ENCODE measurements at places on chromosomes 6 and 20.

DNA sequence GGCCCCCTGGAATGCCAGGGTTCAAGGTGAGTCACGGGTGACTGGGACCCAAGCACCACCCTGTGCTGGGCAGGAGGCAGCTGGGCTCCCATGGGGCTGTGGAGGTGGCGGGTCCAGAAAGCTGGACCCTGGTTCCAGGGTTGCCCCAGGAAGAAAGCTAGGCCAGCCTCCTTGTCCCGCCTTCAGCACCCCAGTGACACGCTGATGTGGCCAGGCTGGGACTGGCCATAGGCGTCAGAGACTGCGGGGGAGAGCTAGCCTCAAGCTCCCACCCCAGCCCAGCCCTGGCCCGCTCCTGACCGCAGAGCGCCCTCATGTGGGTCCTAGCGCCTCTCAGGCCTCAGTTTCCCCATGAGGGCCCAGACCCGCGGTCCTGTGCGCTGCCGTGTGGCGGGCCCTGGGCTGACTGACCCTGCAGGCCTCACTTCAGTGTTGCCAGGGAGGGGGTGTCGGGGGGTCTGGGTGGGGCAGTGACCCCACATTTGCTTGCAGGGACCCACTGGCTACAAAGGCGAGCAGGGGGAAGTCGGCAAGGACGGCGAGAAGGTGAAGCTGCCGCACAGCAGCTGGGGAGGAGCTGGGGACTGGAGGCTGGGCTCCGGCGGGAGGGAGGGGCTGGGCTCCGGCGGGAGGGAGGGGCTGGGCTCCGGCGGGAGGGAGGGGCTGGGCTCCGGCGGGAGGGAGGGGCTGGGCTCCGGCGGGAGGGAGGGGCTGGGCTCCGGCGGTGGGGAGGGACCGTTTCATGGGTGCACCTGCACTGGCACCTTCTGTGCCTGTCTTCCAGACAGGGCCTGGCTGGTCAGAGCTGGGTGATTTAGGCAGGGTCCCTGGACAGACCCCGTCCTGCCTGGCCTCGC, 7.9 kb downstream of the COL9A3 start:
- DNase-seq = peak; percentile 32

- peak; percentile 28 for DNase-seq
Measured at GRCh38 chr20:5612581-5613301, 137.5 kb upstream of the SHLD1 start.

- DNase-seq = no peak
Measured at GRCh38 chr6:166245148-166245547, 63.0 kb downstream of the PRR18 start.

GRCh38 chr20:46720776-46721425, 11.5 kb downstream of the SLC2A10 start:
- DNase-seq = no peak

- no peak for DNase-seq
Measured at GRCh38 chr6:85298553-85298952, 151.3 kb upstream of the NT5E start.

- DNase-seq = no peak
Measured at GRCh38 chr20:46964618-46965455, 70.2 kb downstream of the EYA2 start.

GRCh38 chr6:16374461-16375200, 136.2 kb downstream of the GMPR start:
- DNase-seq = no peak

DNA sequence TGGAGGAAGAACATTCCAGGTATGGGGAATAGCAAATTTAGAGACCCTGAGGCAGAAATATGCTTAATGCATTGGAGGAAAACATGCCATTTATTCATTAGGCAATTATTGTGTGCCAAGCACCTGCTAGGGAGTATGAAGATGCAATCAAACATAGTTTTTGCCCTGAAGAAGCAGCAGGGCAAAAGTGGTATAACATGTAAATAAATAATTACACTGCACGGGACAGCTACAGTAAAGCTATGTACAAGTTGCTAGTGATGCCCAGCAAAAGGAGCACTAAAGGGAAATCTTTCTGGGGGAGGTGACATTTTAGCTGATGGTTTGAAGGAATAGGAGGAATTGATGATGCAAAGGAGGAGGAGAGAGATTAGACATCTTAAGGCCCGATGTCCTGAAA, 624 bp upstream of the TJAP1 start:
- no peak for DNase-seq

- peak; percentile 78 for DNase-seq
Measured at GRCh38 chr6:90940812-90941481, 354.1 kb upstream of the MAP3K7 start.

GRCh38 chr6:135270676-135271536, 89.8 kb downstream of the MYB start:
- DNase-seq = peak; percentile 71

GRCh38 chr6:130115036-130115435, 96.7 kb downstream of the L3MBTL3 start:
- DNase-seq = no peak

- peak; percentile 50 for DNase-seq
Measured at GRCh38 chr6:110938171-110938570, 20.3 kb upstream of the GTF3C6 start.

GRCh38 chr20:24665741-24666191, 196.3 kb downstream of the SYNDIG1 start:
- no peak for DNase-seq

DNA sequence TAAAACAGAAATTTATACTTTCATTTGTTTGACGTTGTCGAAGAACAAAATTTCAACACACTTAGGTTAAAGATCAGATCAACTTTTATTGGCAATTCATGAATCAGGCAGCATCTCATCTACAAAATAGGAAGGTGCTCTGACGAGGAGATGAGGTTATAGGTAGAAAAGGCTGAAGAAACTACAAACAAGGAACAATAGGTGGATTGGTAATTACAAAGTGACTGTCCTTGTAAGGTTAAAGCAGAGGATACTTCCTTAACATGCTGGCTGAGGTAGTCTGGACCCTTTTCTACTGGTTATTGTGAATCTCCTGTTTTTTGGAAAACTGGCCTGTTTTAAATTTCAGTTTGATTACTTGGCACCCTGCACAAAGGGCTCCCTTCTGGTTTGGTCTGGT, 32.5 kb upstream of the TRIM27 start:
- no peak for DNase-seq

DNA sequence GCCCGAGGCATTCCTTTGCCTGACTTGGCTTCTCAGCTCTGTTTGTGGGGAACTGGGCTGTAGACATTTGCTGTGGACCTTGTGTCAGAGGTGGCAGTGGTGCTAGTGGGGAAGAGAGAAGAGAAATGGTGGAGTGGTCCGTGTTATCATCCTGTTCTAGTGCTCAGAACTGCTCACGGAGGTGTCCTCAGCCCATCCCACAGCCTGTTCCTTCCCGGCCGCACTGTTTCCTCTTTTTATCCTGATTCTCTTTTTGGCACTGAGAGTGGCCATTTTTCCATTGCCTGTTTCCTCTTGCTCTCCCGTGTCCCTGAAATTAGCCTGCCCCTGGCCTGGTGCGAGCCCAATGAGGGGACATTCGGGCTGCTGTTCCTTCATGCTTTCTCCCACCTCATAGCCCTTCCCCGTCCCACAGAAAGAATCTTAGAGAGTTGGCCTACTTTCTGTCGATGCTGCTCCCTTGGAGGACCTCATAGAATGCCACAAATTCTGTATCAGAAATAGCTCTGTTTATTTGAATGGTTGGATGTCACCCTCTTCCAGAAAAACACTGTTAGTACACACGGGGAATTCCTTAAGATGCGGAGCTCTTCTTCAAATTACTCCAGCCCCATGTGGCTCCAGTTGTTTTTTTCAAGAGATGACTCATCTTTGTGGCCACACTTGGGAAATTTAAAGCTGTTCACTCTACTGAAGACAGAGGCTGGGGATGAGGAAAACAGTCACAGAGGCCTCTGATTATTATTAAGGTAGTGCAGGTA, 26.1 kb downstream of the FARS2 start:
- peak; percentile 69 for DNase-seq

- peak; percentile 62 for DNase-seq
Measured at GRCh38 chr20:53157443-53158408, 185.6 kb downstream of the TSHZ2 start.

GRCh38 chr6:40529040-40529439, 58.1 kb downstream of the LRFN2 start:
- no peak for DNase-seq

GRCh38 chr6:80489911-80490635, 383.6 kb downstream of the BCKDHB start:
- DNase-seq = peak; percentile 28

- no peak for DNase-seq
Measured at GRCh38 chr6:111550195-111550594, 55.5 kb downstream of the TRAF3IP2 start.

GRCh38 chr6:92174398-92175073, 1244.8 kb downstream of the EPHA7 start:
- DNase-seq = peak; percentile 9

GRCh38 chr6:32967151-32968091, 973 bp upstream of the BRD2 start:
- DNase-seq = peak; percentile 70

DNA sequence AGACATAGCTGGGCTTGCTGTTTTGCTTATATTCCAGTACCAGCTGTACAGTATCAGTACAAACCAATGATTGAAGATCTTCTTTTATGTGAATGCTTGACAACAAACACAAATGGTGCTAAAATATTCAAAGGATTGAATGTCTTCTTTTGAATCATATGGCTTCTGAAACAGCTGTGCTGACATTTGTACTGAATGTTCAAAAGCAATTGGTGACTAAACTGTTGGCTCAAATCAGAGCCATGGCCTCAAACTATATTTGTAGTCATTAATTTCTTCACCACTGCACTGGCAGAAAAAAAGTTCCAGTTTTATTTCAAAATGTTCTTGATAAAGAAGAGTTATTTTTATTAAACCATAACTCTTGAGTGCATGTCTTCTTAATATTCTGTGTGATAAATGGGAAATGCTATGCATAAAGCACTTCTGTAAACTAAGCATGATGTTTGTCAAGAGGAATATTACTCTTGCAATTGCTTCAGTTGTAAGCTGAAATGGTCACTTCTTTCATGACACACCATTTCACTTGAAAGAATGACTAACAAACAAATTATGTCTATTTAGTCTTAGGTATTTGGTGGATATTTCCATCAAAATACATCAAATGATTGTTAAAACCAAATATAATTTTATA, 45.9 kb upstream of the CENPW start:
- no peak for DNase-seq

DNA sequence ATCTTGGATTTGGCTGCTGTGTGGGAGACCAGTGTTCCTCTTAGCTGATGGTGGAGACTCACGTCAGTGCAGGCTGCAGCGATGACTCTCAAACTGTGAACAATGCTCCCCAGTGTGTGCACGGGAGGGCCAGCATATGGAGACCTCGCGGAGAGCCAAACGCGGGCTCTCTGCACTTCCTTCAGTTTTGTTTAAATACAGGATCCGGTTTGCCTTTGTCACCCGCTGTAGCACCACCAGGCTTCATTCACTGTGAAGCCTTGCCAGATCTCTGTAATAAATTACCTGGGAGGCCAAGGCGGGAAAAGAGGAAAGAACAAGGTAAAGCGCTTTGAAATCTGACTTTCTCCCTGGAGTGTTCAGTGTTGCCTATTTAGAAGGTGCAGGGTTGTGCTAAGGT, 30.7 kb upstream of the TMEM14A start:
- no peak for DNase-seq

GRCh38 chr6:168028181-168028580, 30.7 kb downstream of the KIF25 start:
- DNase-seq = no peak

GRCh38 chr6:163200289-163200688, 214.2 kb upstream of the QKI start:
- DNase-seq = no peak

GRCh38 chr6:125722886-125723285, 26.5 kb upstream of the HEY2 start:
- DNase-seq = peak; percentile 64

GRCh38 chr6:165762125-165762524, 99.1 kb upstream of the PDE10A start:
- DNase-seq = no peak

GRCh38 chr6:93471281-93471680, 51.9 kb upstream of the EPHA7 start:
- DNase-seq = no peak

DNA sequence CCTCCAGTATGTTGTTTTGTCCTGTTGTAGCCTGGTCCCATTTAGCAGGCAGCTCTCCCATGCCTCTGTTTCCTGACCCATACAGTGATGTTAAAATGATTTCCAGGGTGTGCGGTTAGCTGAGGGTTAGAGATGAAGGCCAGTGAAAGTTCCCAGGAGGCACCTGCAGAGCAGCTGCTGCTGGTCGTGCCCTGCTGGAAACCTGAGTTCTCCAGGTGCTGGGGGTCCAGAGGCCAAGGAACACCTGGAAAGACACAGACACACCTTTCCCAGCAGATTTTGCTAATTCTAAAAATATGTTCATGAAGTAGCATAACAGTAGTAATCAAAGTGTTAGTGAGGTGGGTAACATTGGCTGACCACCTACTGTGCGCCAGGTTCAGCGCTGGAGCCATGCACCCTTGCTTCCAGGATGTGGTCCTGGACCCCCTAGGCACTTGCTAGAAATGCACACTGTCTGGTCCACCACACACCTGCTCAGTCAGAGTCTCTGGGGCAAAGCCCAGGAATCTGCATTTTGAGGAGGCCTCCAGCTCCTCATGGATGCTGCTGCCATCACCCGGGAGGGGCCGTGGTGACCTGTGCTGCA, 118.7 kb downstream of the SYNDIG1 start:
- DNase-seq = no peak

DNA sequence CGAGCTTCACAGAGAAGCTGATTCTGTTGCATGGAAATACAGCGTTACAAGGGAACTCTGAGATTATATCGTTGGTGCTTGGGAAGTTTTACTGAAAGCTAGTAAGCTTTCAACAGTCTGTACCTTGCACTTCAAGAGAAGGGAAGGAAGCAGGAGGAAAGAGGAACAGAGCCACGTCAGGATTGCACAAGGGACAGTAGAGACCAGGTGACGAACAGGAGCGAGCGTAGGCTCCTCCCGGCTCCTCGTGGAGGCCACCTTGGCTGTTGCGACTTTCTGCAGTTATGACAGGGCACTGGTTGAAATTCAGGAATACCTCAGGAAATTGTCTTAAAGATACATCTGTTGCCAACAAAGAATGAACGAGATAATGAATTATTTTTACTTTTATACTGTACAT, 18.8 kb downstream of the RTF2 start:
- no peak for DNase-seq

- DNase-seq = no peak
Measured at GRCh38 chr6:147384737-147385710, 123.5 kb upstream of the SAMD5 start.

- DNase-seq = no peak
Measured at GRCh38 chr6:129672341-129672682, 37.7 kb downstream of the ARHGAP18 start.

DNA sequence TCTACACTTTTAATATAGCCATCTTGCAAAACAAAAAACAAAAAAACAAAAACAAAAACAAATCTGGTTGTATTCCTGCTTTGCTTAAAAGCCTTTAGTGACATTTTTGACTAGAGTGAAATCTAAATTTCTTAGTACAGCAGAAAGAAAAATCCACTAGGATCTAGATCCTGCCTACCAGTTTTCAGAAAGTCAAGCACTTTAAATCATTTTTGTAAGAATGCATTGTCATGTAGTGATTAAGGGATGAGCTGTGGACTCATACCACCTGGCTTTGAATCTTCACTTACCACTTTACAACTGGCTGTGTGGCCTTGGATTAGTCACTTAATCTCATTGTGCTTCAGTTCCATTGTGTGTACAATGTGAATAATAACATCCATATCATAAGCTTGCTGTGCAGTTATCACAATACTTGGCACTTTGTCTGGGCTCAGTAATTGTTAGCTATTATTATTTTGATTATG, 4.0 kb downstream of the MKKS start:
- DNase-seq = peak; percentile 70

Measured in kidney tubule cell (primary cell).